ENCODE measurements at places on chromosomes 6 and 20.

DNA sequence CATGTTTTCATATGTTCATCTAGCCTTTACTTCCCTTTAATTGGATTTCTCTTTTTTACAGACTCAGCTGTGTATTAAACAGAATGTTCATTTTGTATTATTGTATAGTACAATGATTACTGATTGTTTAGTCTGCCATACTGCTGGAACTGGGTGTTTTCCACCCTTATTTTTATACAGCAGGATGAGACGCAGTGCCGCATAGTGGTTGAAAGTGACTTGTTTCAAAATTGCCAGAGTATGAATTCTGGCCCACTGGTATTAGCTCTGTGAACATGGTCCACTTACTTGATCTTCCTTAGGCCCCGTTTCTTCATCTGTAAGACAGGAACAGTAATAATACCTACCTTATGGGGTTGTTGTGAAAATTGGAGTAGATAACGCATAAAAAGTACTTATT lies 22.1 kb downstream of the AFDN start:
- no peak for DNase-seq

- DNase-seq: no peak
These were observed 5.6 kb upstream of the BTBD3 start for GRCh38 chr20:11912013-11912658.

GRCh38 chr20:1282966-1283365 lies 16.9 kb downstream of the SNPH start:
- no peak for DNase-seq

GRCh38 chr6:148364056-148364824 lies 21.6 kb downstream of the SASH1 start:
- peak; percentile 87 for DNase-seq

DNA sequence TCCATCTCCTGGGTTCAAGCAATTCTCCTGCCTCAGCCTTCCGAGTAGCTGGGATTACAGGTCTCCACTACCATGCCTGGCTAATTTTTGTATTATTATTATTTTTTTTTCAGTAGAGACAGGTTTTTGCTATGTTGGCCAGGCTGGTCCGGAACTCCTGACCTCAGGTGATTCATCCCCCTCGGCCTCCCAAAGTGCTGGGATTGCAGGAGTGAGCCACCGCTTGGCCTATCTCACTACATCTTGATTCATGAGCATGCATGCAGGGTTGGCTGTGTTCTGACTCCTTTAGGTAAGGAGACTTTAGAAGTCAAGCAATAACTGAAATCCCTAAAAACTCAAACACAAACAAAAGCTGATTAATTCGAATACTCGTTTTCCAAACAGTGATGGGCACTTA lies 80.9 kb downstream of the GJA1 start:
- DNase-seq: no peak

- DNase-seq: no peak
These were observed 26.0 kb downstream of the MYLIP start for GRCh38 chr6:16154904-16155303.

DNA sequence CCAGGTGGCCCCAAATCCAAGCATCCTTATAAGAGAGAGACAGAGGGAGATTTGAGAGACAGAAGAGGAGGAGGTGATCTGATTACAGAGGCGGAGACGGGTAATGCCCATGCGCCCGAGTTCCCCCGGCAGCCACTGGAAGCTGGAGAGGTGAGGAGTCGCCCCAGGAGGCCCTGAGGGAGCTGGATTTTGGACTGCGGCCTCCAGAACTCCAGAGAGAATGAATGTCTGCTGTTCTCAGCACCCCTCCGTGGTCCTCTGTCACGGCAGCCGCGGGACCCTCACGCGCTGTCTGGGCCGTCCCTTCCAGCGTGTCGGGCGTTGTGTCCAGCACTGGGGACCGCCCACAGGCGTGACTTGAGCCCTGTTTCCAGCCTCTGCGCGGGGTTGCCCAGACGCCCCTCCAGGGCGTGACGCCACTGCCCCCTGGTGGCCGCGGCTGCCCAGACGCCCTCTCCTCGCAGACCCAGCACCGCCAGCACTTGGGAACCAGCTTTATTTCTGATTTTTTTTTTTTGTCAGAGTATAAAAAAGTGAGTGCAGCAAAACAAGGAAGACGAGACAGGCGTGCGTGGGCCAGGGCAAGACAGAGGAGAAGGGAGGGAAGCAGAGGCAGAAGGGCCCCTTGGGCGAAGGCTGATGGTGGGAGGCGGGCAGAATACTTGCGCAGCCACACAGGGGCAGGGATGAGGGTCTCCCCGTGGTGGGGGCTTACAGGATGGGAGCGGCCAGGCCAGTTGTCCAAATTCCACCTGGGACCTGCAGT lies 4.1 kb upstream of the ZNF512B start:
- DNase-seq: peak; percentile 80

GRCh38 chr6:138580801-138581200 lies 81.5 kb upstream of the NHSL1 start:
- DNase-seq: no peak

- no peak for DNase-seq
These were observed 30.0 kb downstream of the MYH7B start for GRCh38 chr20:34985461-34986310.

- no peak for DNase-seq
These were observed 71.6 kb upstream of the NRSN1 start for GRCh38 chr6:24054388-24054787.

- DNase-seq: no peak
These were observed 8.8 kb downstream of the SLC17A9 start for GRCh38 chr20:62961310-62961783.

- DNase-seq: no peak
These were observed 142.5 kb downstream of the SLC24A3 start for GRCh38 chr20:19354950-19355349.

DNA sequence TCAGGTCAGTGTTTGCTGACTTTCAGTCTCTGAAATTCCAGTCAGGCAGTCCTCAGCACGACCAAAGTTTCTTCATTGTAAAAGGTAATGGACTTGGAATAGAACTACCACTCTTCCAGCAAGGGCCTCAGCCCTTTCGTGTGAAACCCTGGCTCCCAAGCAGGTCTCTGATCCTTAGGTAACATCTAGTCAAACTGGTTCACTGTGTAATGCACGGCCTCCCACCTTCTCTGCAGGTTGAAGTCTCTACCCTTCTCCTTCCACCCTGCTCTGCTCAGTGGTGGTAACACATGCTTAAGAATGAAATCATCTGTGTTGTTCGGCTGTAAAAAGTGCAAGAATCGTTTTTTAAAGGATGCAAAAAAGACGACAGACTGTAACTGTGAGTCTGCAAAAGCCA lies 287.2 kb upstream of the POU3F2 start:
- DNase-seq: no peak

- no peak for DNase-seq
These were observed 437 bp downstream of the CD40 start for GRCh38 chr20:46118481-46119020.

All from A172 (cell line).